ENCODE measurements at places on chromosomes 4 and X.

DNA sequence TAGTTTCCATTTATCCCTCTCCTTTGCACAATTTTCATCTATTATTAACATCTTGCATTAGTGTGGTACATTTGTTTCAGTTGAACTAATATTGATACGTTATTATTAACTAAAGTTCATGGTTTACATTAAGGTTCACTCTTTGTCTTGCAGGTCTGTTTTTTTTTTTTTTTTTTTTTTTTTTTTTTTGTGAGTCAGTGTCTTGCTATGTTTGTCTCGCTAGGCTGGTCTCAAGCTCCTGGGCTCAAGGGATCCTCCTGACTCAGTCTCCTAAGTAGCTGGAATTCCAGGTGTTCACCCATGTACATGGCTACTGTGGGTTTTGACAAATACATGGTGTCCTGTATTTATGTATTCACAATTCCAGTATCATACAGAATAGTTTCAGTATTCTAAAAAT, 6.8 kb downstream of the TBC1D19 start:
- no peak for DNase-seq

DNA sequence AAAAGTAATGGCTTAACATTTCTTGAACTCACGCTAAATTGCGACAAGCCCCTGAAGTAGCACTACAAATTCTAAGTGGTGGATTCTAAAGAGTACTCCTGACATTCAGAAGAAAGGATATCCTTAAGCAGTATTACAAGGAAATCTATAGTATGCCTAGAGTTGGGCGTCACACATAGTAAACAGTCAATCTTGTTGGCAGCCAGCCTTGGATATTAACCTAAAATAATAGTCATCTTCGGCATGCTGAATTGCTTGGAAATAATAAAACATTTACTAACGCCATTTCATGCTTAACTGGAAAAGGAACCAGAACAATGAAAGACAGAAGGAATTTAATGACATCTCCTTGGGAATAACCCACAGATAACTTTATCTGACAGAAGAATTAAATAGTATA, 18.6 kb downstream of the ATP8A1 start:
- DNase-seq, result no peak

GRCh38 chr4:141430686-141431085, 205.7 kb upstream of the IL15 start:
- no peak for DNase-seq

GRCh38 chr4:95058991-95059390, 301.2 kb downstream of the BMPR1B start:
- DNase-seq, result no peak

- DNase-seq, result no peak
Measured at GRCh38 chrX:66638591-66639500, at the start of gene EDA2R. Gene EDA2R, minus strand, starts transcription at chrX:66639078. Its CDS starts 23,058 bp downstream, at chrX:66616020.

DNA sequence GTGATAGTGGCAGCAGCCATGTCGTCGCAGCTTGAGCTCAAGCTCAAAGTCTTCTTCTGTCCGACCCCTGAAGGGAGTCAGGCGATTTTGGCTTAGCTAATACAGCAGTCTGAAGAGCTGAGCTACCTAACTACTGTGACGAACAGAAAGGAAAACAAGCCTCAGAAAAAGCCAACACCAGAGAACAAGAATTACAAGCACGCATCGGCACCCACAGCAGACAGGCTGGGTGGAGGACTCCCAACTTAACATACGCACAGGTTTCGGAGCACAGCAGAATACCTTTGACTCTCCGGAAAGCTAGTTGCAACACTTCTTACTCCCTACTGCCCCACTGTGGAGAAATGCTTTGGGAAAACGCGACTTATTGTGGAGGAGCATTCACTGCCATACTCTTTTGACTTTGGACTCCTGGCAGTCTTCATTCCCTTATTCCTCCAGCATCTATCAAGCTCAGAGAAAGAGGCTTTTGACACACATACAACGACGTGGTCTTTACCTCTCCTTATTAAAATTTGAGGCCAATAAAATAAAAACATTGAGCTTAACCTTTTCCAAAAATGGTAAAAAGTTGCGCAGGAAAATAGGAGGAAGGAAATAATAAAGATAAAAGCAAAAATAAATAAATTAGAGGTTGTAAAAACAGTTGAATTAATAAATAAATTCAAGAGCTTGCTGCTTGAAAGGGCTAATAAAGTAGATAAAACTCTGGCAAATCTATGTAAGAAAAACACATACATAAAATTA, 41.3 kb upstream of the GPC3 start:
- DNase-seq, result peak; percentile 8

DNA sequence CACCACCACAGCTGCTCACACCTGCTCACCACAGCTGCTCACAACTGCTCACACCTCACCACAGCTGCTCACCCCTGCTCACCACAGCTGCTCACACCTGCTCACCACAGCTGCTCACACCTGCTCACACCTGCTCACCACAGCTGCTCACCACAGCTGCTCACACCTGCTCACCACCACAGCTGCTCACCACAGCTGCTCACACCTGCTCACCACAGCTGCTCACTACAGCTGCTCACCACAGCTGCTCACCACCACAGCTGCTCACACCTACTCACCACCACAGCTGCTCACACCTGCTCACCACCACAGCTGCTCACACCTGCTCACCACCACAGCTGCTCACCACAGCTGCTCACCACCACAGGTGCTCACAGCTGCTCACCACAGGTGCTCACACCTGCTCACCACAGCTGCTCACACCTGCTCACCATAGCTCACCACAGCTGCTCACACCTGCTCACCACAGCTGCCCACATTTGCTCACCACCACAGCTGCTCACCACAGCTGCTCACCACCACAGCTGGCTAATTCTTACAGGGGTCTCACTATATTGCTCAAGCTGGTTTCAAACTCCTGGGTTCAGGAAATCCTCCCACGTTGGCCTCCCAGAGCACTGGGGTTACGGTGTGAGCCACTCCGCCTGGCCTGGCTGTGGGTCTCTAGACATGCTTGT, 30.4 kb upstream of the CPLX1 start:
- no peak for DNase-seq

DNA sequence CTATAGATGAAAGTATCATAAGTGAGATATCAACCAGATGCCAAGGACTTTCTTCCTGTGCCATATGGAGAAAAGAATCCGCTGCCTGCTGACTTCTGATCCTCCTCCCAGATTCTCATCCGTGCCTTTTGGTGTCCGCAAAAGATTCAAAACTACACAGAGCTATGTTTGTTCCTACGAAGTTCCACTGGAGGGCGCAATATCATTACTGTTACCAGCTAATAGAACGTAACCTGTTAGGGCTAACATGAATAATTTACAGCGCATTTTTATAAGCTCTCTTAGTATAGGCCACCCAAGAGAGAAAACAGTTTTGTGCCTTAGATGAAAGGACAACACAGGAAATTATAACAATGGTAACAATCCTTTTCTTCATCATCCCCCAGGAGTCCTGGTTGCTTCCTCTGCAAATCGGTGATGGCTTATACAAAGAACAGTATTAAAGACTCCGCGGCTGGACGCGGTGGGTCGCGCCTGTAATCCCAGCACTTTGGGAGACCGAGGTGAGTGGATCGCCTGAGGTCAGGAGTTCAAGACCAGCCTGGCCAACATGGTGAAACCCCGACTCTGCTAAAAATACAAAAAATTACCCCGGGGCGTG, 22.8 kb upstream of the CENPVL3 start:
- peak; percentile 35 for DNase-seq

DNA sequence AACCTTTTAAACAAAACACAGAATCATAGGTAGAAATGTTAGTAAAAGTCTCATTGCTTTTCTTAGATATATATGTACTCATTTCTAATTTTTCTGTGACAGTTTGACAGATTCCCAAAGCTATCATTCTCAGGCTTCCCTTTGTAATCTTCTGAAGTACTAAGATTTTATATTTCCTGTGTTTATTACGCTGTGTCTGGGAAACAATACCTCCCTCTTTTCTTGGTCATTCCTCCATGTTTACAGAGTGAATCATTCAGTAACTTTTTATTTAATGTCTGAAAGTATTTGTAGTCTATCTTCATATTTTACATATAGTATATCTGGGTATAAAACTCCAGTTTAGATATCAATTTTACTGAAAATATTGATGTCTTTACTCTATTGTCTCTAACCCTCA, 1826.3 kb upstream of the IGFBP7 start:
- DNase-seq, result no peak

DNA sequence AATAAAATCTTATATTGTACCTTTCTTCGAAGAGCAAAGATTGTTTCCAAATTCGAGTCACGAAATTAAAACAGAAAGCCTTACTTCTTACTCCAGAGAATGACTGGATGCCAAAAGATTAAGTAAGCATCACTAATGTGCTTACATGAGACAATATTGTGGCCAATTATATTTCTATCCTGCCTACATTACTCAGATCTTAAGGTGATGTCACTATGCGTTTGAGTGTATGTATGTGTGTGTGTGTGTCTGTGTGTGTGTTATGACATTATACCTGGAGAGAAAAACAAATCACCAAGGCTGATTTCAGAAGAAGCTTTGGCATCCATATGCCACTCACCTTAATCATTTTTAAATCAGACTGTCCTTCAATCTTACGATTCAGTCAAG, 556.3 kb downstream of the PPARGC1A start:
- DNase-seq, result peak; percentile 60

GRCh38 chrX:133497356-133497755, 82.1 kb upstream of the GPC4 start:
- DNase-seq, result no peak

DNA sequence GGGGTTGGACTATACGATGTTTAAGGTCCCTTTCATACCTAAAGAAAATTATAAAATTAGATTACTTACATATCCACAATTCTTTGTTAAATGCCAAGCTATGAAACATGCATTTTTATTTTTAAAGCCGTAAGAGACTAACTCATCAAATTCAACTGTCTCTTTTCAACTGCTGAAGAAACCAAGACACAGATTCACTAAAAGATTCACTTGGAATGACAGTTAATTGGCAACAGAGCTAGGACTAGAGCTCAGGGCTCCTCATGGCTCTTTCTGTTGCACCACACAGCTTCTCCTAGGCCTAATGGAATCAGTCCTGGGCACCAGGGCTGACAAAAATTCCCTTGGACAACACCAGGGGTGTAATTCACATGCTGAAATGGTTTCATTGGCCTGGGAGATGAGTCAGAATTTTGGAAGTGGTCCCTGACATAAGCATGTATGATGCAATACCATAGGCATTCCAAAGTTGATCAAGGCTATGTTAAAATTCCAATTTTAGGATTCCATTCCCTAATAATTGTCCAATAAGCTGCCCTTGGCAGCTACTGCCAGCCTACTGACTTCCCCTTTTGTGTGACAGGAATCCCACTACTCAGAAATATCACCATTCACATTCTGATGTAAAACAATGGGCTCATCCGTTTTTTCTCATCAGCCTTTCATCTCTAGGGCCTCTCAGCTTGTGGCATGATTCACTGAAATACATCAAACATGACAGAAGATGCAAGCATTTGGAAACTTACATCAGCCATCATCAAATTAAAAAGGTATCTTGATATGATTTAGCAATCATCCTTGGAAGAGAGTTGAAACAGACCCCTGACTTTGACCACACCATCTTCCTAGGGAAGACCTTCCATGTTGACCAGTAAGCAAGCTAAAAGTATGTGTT, 54.2 kb downstream of the PLAC1 start:
- DNase-seq, result peak; percentile 50

GRCh38 chr4:3239998-3240920, 8.7 kb upstream of the MSANTD1 start:
- no peak for DNase-seq

DNA sequence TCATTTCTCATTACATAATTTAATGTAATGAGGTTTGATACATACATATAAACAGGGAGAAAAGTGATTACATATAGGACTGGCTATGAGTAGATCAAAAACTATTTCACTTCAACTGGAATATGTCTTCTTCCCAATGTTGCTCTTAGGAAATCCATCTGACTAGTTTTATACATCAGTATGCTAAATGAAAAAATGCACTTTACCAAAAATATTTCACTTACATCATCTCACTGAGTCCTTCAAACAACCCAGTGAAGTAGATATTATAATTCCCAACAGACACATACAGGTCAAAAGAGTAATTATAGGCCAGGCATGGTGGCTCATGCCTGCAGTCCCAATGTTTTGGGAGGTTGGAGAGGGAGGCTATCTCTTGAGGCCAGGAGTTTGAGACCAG, 215.9 kb downstream of the MID1 start:
- no peak for DNase-seq

DNA sequence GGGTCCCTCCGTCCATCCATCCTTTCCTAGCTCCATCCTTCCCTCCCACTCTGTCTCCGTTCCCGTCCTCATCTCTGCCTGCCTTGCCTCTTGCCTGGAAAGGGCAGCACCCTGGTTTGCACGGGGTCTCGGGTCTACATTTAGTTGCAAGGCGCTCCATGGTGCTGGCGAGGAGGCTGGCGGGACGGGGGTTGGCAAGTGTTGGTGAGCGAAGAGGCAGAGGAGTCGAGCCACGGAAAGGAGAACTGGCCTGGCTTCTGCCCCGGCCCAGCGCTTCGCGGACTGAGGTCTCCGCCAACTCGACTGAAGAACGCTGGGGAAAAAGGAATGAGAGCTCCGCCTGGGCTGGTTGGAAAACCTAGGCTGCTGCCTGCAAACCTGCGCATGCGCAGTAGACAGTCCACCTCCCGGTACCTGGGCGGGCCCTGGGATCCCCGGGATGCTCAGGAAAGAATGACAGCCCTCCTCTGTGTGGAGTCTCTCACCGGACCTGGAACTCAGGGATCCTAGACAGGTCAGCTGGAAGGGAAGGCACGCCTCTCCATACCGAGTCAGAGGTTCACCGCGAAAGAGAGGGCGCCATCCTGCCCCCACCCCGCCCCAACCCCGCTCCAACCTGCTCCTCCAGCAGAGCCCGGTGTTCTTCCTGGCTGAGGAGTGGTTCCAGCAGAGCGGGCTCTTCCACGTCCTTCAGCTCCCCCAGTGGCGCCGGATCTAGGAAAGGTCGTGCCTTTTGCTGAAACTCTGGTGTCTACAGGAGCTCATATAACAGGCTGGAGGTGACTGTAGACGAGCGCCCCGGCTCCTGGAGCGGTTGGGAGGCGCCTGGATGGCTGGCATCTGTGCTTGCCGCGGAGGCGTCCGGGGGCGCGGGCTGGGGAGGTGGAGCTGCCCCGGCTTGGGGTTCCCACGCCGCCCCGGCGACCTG, 6.0 kb downstream of the FRG2 start:
- DNase-seq, result peak; percentile 19

GRCh38 chr4:186318481-186318880, 52.5 kb downstream of the F11 start:
- no peak for DNase-seq

GRCh38 chr4:60589425-60589824, 610.7 kb upstream of the ADGRL3 start:
- DNase-seq, result no peak

GRCh38 chrX:2658585-2659292, 32.4 kb upstream of the CD99 start:
- peak; percentile 40 for DNase-seq

GRCh38 chr4:48046059-48046458, 29.5 kb downstream of the NIPAL1 start:
- DNase-seq, result no peak

DNA sequence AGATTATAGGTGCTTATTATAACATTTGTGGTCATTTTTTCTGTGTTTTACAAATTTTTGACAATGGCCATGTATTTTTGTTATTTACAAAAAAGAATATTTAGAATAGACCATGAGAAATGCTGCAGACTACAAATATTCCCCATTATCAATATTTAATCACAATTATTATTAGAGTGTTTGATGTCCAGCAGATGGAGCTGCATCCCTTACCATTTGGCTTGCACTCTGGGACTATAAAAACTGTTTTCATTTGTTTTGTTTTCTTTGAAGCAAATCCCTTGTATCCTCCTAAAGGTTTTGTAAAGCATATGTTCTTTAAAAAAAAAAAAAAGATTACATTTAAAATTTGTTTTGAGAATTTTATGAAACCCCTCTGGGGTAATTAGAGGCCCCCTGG, 85.6 kb upstream of the CXorf66 start:
- no peak for DNase-seq

- no peak for DNase-seq
Measured at GRCh38 chr4:66275411-66276038, 605.2 kb upstream of the EPHA5 start.

Data from suppressor macrophage treated with lipopolysaccharide for 4 hours (primary cell).